Fibroblast of skin of scalp (primary cell): ENCODE measurements at places on chromosomes 2 and 18.
A peak's percentile ranks its signal among the peaks of the same experiment; 100 is the strongest.

DNA sequence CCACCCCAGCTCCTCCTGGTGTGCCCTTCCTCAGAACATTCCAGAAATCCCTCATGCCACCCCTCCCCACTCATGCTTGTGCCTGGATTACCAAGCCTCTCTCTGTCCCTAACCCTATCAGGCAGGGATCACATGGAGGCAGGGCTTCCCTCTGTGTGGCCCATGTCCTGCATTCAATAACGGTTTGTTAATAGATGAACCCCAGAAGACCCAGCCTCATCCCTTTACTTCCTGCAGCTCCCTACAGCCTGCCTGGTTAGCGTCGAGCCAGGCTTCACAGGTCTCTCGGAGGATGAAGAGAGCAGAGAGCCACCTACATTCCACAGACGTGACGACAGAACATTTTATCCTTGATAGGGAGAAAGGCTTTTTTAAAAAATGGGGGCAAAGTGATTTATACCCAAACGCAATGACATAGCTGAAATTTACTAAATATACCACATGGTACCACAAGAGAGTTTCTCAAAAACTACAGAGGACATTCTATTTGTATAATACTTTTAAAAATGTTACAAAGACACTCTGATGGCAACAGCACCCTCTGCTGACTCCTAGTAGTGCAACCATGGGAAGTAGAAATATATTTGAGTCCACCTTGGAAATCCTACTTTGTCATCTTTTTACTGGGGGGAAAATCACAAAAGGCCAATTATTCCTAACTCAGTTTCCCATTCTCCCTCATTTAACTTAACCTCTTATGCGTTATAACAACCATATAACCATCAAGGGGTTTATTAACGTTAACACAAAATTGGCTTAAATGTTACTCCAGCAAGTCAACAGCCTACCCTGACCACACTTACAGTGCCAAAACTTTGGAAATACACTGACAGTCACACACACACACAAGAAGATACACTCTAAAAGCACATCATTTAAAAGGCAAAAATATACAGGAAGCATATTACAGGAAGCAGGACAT is 30.7 kb downstream of the FBXO15 start:
- peak; percentile 34 for DNase-seq

GRCh38 chr18:62037989-62038778 is 145.4 kb upstream of the RNF152 start:
- DNase-seq, result no peak

DNA sequence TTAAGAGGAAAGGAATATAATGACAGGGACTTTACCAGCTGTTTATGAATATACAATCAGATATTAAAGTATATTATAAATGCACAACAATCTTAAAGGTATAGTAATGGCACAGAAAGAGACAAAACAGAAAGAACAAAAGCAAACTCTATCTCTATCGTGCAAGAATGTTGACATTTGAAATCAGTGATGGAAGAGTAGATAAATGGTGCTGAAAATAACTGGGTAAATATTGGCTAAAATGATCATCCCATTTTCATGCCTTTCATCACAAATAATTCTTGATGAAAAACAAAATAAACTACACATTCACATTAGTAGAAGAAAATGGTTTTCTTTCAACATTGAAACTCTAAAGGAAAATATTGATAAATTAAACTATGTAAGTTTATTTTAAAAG is 495.9 kb downstream of the IRS1 start:
- no peak for DNase-seq

DNA sequence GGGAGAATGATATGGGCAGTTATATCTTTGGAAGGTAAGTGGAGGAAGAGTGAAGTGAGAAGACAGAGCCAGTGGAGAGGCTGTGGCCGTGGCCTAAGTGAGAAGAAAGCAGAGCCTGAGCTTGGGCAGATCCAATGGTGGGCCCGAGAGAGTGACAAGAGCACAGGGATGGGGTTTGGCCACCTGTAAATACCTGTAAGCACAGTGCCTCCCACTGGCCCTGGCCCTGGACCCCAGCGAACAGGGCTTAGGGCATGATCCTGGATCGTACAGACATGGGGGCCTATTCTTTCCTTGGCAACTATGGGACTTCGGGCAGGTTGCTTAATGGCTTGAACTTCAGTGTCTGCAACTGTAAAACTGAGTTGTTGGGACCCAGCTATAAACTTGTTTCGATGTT is 44.1 kb downstream of the MTCL1 start:
- no peak for DNase-seq

DNA sequence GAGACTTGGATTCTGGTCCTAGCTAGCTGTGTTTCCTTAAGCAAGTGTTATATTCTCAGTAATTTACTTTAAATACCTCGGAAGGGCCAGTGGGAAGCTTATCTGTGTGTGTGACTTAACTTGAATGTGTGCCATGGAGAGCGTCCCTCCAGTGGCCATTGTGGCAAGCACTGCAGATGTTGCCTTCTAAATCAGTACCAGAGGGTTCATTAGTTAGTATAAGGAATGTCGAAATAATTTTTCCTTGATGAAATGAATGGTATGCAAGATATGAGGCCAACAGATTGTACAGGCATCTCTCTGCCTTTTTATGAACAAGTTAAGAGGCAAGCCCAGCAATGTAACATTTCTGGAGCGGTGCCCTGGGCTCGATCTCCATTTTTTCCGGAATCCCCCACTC is 52.0 kb downstream of the FBXO36 start:
- peak; percentile 85 for DNase-seq

- peak; percentile 45 for DNase-seq
Measured at GRCh38 chr2:160257743-160258491, 57.8 kb upstream of the ITGB6 start.

- no peak for DNase-seq
Measured at GRCh38 chr2:225457482-225457881, 58.0 kb downstream of the NYAP2 start.

- DNase-seq, result no peak
Measured at GRCh38 chr18:75896865-75897264, 469.4 kb upstream of the SMIM21 start.

GRCh38 chr2:202989749-202990148 is 24.9 kb upstream of the NBEAL1 start:
- no peak for DNase-seq

DNA sequence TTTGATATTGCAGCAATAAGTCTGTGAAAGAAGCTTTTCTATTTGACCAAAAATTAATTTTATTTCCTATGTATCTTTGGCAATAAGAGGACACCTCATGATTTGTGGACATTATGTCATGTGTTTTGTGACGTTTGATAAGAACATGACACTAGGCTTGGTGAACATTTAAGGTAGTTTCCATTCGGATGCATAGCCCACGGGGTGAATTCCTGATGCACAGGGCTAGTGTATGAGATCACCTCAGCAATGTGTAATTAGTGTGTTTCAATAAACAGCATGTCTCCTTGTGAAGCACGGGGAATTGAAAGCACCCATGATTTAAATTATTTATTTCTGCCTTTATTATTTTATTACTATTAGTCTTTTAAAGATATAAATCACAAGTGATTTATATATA is 146.1 kb upstream of the LINC00305 start:
- DNase-seq, result no peak

- DNase-seq, result no peak
Measured at GRCh38 chr2:34254272-34254878, 655.3 kb upstream of the FAM98A start.

DNA sequence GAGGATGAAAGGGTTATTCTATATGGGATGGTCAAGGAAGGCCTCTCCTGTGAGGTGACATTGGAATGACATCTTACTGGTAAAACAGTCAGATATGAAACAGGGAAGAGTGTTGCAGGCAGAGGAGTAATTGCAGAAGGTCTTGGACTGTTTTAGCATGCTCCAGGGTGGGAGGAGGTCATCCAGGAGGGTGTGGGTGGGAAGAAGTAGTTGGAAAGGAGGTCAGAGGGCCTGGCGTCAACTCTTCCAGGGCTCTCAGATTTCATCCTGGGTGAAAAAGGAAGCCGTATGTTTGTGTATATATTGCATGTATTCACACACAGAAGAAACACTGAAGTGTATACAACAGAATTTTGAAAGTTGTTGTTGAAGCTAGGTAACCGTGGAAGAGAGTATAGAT is 48.2 kb downstream of the ATP9B start:
- no peak for DNase-seq

GRCh38 chr2:219460424-219460926 is 25.8 kb downstream of the SPEG start:
- peak; percentile 94 for DNase-seq

GRCh38 chr2:40658941-40659340 is 207.1 kb upstream of the SLC8A1 start:
- peak; percentile 51 for DNase-seq

- peak; percentile 45 for DNase-seq
Measured at GRCh38 chr2:183037553-183038340, 510 bp downstream of the NCKAP1 start.

DNA sequence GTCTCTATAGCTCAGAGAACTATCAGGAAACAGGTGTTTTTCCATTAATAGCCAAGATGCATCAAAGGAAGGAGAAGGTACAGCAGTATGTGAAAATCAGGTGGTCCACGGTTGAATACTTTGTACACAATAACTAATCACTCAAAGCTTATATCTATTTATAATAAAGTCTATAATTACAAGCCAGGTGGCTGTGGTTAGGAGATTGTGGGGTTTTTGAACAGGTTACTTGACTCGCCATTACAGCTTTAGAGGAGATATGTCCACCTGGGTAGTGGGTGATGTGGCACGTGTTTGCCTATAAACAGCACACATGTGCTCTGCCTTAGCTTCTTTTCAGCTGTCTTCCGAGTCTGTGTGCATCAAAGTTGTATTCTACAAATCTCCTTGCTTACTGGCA is 892.2 kb upstream of the ZEB2 start:
- DNase-seq, result no peak

GRCh38 chr18:63451799-63452660 is 24.7 kb upstream of the SERPINB5 start:
- DNase-seq, result peak; percentile 51

- no peak for DNase-seq
Measured at GRCh38 chr18:74604361-74604760, 6.7 kb downstream of the ZNF407 start.

GRCh38 chr18:37175727-37176620 is 347.0 kb downstream of the KIAA1328 start:
- no peak for DNase-seq

GRCh38 chr2:115460008-115460407 is 1017.6 kb downstream of the DPP10 start:
- no peak for DNase-seq

- no peak for DNase-seq
Measured at GRCh38 chr2:235640926-235641723, 147.3 kb downstream of the AGAP1 start.

- DNase-seq, result peak; percentile 1
Measured at GRCh38 chr2:225196579-225196978, 154.3 kb upstream of the DOCK10 start.

GRCh38 chr2:204604061-204604460 is 58.8 kb downstream of the PARD3B start:
- DNase-seq, result peak; percentile 29

DNA sequence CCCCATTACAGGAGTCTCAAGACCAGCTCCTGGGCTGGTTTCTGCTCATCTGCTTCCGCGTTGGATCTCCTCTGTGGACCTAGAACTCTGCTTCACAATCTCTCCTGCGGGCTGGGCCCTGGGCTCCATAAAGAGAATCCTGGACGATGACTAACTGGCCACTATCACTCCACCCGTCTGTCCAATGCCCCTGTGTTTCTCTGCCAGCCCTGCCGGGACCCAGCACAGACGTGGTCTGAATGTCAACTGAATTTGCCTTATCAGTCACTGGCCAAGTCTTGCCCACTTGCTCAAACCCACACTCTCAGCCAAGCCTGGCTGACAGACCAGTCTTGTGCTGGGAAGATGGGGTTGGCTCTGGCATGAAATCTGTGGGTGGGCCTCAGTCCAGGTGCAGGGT is 17.4 kb downstream of the KIF3C start:
- DNase-seq, result no peak

DNA sequence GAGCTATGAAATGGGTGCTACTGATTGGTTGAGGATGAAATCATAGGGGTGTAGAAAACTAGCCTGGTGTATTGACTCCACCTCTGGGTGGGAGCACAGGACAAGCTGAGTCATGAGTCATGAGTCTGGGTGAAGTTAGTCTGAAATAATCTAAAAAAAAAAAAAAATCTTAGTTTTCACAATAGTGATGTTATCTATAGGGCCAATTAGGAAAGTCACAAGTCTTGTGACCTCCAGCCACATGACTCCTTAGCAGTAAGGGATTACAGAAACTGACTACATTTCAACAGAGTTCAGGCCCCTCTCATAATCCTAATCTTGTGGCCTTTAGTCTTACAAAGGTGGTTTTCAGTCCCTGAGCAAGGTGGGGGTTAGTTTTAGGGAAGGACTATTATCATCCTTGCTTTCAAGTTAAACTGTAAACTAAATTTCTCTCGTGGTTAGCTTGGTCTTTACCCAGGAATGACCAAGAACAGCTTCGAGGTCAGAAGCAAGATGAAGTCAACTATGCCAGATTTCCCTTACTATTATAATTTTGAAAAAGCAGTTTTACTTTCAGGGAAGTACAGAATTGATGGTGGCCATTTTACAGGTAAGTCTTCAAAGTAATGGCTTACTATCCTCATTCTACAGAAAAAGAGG is 338.0 kb upstream of the GYPC start:
- peak; percentile 32 for DNase-seq

DNA sequence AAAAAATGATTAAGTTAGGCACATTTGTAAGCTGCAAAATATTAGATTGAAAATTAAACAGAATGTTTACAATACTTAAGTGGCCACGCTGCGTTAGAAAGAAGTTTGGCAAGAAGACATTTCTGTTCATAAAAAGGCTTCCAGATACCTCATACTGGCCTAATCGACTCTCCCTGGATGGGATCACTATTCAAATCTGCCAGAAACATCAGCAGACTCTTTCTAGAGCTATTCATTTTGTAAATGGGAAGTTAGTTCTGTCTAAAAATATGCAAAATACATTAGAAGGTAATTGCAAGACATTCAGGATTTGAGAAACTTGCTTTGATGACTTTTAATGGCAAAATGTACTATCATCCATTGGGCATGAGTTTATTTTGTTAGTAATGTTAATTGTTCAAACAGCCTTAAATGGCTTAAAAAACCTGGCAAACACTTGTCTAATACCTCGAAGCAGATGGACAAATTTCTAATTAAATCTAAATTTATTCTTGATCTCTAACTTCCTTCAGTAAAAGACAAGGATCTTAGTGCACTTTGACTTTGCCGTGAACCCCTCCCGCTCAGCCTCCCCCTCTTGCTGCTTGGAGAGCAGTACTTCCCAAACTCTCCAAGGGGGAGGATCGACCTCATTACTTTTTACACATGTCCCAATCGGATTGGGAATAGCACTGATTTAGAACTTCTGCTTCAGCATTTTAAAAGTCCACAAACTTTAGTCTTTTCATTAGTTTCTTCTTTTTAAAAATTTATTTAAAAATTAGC is 103.5 kb downstream of the SMIM21 start:
- DNase-seq, result no peak

DNA sequence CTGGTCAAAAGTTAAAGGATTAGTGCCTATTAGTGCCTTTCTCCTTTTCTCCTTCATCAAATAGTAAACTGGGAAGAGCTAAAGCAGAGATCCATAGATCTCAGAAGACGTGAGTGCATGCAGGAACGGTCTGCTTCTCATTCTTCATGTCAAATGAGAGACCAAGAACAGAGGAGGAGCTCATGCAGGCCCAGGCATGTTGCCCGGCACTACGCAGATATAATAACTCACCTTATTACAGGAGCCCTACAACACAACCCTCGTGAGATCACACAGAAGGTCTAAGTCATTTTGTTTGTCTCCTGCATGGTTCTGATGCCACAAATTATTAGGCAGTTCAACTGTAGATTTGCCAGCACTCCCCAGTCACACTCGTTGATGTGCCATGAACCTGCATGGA is 71.8 kb downstream of the CMPK2 start:
- no peak for DNase-seq

GRCh38 chr2:178895171-178895570 is 87.9 kb upstream of the TTN start:
- DNase-seq, result no peak
